Stimulated activated CD8-positive, alpha-beta memory T cell treated with anti-CD3 and anti-CD28 coated beads, Interleukin-7, amount 100 ng/mL, for 48 hours (primary cell): ENCODE measurements at places on chromosomes 3 and 15.

DNA sequence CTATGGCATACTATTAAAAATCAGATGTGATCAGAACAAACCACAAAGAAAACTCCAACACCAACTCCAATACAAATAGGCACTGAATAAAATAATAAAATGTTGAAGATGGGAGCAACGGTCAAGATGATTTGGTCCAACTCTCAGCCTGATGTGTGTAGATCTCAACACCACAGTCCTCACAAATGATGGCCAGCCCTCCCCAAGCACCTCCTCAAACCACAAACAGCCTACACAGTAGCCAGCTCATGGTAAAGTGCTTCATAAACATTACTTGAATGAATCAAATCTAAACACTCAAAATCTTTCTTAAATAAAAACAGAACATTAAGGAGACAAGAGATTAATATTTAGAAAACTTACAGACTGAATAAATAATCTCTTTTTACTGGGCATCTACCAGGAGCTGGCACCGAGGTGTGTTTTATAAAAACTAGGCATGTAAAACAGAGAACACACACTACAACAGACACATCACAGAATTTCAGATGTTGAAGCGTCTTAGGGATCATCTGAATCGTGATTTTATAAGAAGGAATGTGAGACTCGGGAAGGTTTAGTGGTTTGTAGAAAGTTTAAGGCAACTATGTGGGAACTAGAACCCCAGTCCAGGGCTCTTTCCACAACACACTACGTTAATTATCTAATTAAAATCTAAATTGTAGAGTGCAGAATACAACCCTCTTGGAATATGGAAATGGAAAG is 102.4 kb downstream of the MYLK start:
- no peak for DNase-seq

- no peak for DNase-seq
These were observed 187.5 kb downstream of the DOCK3 start for GRCh38 chr3:50862221-50862620.

DNA sequence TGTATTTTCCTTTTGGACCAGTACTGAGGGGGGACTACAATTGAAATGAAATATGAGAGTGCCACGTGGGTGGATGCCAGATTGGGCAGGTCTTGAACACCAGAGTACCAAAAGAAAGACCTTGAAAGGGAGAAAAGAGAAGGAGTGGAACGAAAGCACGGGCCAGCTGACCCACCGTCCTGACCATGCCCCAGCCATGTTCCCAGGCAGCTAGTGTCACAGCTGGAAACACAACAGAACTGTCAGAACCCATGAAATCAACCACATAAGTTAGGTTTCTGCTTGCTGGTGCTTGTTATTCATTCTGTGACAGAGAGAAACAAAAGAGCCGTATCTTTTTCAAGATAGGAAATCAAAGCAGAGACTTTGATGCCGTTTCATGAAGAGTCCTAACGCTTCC is 268.8 kb downstream of the MEX3B start:
- DNase-seq: no peak

DNA sequence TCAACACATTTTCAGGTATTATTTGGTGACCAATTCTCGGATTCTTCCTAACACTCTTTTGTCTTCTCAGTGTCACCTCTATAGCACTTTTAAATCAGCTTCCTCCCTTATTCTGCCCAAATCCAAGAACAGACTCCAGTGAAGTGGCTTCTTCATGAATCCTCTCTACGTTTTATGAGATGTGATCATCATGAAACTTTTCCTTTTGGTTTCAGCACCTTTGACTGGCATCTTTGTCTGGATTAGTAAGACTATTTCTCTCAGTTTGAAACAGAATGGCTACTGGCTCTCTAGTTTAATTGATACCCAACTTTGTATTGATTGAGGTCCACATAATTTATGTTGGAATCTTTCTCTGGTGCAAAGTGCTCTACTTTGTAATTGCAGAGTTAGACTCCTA is 45.6 kb downstream of the CMC1 start:
- no peak for DNase-seq

GRCh38 chr3:120227710-120228347 is 57.2 kb downstream of the GPR156 start:
- no peak for DNase-seq

- DNase-seq: no peak
These were observed 97.3 kb downstream of the DAPK2 start for GRCh38 chr15:63948971-63949370.

GRCh38 chr15:54017959-54018358 is 39.7 kb downstream of the UNC13C start:
- no peak for DNase-seq

- DNase-seq: no peak
These were observed 70.1 kb upstream of the GLCE start for GRCh38 chr15:69090197-69090948.
